Left kidney (tissue), 8 donors: ENCODE measurements at places on chromosomes 3 and 15. TPM values are rescaled to one million over a fixed set of nuclear protein-coding genes. Genes with fewer than 3 reads are reported as not detected.

GRCh38 chr3:186166491-186167288 is 57.8 kb upstream of the ETV5 start:
- no peak for DNase-seq

The CCR9 gene
- 0.05 TPM for polyA plus RNA-seq

The SHC4 gene
- 3.1 TPM for polyA plus RNA-seq

The CCDC174 gene
- 36.8 TPM for polyA plus RNA-seq

DNA sequence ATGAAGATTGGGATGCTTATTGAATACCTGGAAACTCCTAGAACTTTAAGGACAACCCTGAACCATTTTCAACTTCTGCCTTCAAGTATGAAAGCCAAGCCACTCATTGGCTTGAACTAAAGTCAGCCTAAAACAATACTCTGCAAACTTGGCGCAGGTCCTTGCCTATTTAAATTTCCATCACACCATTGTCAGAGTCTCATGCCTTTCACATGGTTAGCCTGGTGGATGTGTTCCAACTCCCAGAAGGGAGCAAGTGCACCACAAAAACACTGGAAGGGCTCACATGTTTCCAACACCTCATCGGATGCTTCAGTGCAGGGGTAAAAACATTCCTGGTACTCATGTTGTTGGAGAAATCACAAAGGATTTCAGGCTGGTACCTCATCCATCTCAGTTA is 511.6 kb upstream of the MDFIC2 start:
- no peak for DNase-seq

DNA sequence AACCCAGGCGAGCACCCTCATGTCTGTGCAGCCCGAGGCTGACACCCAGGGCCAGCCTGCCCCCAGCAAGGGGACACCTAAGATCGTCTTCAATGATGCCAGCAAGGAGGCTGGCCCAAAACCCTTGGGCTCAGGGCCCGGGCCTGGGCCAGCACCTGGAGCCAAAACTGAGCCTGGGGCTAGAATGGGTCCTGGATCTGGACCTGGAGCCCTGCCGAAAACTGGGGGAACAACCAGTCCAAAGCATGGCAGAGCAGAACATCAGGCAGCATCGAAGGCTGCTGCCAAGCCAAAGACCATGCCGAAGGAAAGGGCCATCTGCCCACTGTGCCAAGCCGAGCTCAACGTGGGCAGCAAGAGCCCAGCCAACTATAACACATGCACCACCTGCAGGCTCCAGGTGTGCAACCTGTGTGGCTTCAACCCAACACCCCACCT is 31.4 kb upstream of the APEH start:
- no peak for DNase-seq

DNA sequence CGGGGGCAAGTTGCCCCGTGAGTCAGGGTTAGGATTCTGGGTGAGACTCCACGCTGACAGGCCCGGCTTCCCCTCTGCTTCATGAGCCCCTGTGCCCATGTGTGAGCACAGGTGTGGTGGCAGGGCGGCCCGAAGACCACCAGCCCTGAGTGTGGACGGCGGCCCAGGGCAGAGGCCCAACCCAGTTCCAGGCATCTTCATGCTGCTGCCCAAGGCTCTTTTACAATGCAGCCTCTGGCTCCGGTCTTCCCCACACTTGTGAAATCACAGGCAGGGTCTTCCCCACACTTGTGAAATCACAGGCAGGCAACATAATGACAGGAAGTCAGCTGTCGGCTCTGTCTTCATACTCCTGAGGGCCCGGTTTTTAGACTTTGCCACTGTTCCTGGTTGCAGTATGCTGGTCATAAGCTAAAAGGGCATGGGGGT is 78.8 kb downstream of the AAGAB start:
- DNase-seq = no peak

DNA sequence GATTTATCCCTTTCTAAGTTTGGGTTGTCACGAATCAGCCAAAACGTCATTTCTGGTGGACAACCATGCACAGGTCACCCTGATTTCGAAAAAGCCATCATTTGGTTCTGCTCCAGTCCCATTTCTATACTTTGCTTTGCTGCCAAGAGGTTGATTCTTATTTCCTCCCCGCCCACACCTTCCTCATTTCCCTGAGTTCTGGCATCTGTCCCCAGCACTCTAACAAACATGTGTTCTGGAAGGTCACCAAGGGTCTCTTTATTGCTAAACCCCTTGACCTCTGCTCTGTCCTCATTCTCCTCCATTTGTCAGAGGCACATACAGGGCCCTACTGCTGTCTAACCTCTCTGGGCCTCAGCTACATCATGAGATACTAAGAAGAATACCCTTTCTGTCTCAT is 36.4 kb upstream of the PTPRG start:
- no peak for DNase-seq

The FANCD2 gene
- 29.4 TPM for polyA plus RNA-seq

DNA sequence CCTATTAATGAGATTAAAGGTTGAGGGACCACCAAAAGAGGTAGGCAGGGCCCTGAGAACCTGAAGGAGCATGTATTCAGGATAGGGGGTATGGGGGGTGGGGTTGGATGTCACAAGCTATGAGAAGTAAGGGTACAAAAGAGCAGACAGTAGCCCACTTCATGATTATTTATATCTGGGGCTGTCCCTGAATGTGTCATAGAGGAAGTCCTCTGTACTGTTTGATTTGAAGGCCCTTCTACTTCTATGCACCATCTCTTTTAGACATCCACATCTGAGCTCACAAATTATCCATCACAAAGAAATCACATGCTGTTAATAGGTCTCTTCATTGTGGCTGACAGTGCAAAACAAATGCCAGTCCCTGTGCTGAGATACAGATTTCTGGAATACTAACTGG is 68.6 kb downstream of the FHIT start:
- DNase-seq = no peak

The SCAANT1 gene
- 1.0 TPM for polyA plus RNA-seq

The MORC1 gene
- 0.57 TPM for polyA plus RNA-seq

DNA sequence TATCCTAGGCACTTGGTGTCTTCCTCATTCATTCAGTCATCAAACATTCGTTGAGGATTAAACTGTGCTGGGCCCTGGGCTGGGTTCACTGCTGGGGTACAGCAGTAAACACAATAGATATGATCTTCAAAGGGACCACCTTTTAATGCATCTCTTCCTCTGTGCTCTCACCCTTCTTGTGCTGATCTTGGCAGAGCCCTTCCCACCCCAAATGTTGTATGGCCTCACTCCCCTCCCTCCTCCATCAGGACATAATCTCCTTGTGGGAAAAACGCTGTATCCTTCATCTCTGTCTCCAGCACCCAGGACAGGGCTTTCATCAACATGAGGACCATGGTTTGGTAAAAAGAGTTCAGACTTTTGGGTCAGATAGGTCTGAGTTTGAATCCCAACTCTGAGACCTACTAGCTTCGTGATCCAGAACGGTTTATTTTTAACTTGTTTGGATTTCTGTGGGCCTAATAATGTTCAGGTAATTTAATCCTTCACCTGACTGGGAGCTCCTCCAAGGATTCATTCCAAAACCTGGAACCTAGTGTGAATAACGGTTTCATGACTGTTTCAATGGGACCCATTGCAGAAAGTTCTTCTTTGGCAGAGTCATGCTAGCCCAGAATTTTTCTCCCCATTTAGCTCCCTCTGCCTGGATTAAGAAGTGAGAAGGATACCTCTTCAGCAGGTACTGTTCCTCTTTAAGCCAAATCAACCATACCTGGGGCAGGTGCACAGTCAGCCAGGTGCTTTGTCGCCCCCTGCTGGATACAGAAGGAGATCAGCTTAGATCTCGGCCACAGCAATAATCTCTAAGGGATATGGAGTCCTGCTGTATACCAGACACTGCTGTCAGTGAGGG is 5.2 kb upstream of the WNT7A start:
- no peak for DNase-seq

DNA sequence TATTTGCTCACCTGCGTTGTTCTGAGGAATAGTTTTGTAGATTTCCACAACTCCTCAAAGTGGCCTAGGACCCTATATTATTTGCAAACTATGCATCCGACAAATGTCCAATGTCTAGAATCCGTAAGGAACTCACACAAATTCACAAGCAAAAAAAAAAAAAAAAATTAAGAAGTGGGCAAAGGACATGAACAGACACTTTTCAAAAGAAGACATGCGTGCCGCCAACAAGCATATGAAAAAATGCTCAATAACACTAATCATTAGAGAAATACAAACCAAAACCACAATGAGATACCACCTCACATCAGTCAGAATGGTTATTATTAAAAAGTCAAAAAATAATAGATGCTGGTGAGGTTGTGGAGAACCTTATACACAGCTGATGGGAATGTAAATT is 398.5 kb upstream of the PROK2 start:
- DNase-seq = no peak

The ZXDC gene
- 43.0 TPM for polyA plus RNA-seq

- no peak for DNase-seq
Observed at GRCh38 chr15:94381384-94381783, 150.0 kb downstream of the MCTP2 start.

The CDHR4 gene
- 0.28 TPM for polyA plus RNA-seq

- DNase-seq = no peak
Observed at GRCh38 chr3:129783470-129783869, 110.0 kb downstream of the TMCC1 start.
